AG10803 (cell line): ENCODE measurements at places on chromosomes 3 and 15.

- no peak for DNase-seq
Measured at GRCh38 chr3:150515210-150515609, 31.1 kb downstream of the SERP1 start.

GRCh38 chr3:39388153-39388552 is 5.0 kb downstream of the SLC25A38 start:
- no peak for DNase-seq

GRCh38 chr3:105328338-105328730 is 38.4 kb upstream of the ALCAM start:
- DNase-seq, result no peak

- no peak for DNase-seq
Measured at GRCh38 chr3:106082616-106083015, 213.8 kb upstream of the CBLB start.

GRCh38 chr15:98996624-98997023 is 11.0 kb downstream of the PGPEP1L start:
- DNase-seq, result no peak

GRCh38 chr3:50617911-50618481 is 1.0 kb downstream of the MAPKAPK3 start:
- DNase-seq, result no peak

- no peak for DNase-seq
Measured at GRCh38 chr15:33136353-33136752, 58.2 kb downstream of the FMN1 start.

GRCh38 chr15:41981371-41982132 is 9.2 kb upstream of the EHD4 start:
- no peak for DNase-seq

GRCh38 chr3:98980915-98981596 is 79.6 kb upstream of the DCBLD2 start:
- DNase-seq, result peak; percentile 82

- DNase-seq, result peak; percentile 96
Measured at GRCh38 chr3:190183121-190183520, 62.4 kb upstream of the P3H2 start.

- no peak for DNase-seq
Measured at GRCh38 chr15:48795901-48796300, 15.0 kb downstream of the CEP152 start.

DNA sequence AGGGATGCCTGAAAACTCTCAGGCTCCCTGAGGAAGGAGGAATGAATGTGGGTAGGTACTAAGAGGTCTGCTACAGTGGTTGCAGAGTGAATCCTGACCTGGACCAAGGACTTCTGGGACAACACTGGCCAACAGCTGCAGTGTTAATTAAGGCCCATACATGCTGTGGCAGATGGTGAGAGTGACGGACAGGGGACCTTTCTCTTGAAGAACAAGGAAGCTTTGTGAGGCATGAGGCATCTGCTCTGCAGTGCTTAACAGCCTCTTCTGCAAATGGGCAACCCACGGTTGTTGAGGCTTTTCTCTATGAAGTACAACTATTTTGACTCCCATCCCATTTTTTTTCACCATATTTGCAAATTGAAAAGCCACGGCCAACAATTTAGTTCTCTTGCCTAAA is 26.6 kb upstream of the ACAN start:
- DNase-seq, result no peak

DNA sequence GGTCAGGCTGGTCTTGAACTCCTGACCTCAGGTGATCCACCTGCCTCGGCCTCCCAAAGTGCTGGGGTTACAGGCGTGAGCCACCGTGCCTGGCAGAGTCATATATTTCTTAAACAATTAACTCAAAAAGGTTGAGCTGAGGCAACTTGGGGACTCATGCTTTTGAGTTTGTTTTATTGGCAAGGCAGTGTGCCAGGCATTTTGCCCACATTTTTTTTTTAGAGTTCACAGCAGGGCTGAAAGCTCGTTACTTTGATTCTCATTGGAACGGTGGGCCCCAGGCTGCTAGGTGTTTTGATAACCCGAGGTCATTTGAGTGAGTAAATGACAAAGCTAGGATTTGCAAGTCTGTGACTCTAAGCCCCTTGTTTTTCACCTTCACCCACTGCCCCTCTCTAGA is 76.2 kb downstream of the CCK start:
- DNase-seq, result no peak

DNA sequence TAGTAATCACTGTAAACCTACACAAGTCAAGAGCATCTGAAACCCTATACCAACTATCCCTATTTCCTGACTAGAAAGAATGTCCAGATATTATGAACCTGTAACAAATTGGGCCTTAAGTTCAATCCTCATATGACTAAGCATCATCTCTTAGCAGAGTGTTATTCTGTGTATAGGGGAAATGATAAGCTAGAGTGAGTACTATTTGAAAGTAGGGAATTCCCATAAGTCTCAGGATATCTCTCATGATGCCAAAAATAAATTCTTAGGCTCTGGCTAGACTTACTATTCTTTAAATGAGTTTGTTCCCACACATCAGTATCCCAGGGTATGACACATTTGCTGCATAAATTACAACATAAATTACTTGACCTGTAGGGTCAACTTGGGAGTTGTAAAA is 15.3 kb downstream of the MRPL47 start:
- no peak for DNase-seq

DNA sequence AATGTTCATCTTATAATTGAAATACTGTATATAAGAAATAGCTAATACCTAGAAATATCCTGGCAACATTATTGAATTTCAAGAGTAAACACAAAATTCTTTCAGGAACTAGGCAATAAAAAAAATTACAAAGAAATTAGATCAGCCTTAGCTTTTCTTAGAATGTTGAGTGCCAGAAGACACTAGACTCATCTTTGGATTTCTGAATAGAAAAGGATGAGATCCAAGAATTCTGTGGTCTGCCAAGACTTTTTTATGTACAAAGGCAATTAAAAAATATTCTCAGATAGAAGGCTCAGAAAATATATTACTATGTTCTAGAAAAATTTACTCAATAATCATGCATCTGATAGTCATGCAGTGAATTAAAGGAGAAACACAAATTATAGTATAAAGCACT is 294.5 kb upstream of the CDIN1 start:
- peak; percentile 53 for DNase-seq

DNA sequence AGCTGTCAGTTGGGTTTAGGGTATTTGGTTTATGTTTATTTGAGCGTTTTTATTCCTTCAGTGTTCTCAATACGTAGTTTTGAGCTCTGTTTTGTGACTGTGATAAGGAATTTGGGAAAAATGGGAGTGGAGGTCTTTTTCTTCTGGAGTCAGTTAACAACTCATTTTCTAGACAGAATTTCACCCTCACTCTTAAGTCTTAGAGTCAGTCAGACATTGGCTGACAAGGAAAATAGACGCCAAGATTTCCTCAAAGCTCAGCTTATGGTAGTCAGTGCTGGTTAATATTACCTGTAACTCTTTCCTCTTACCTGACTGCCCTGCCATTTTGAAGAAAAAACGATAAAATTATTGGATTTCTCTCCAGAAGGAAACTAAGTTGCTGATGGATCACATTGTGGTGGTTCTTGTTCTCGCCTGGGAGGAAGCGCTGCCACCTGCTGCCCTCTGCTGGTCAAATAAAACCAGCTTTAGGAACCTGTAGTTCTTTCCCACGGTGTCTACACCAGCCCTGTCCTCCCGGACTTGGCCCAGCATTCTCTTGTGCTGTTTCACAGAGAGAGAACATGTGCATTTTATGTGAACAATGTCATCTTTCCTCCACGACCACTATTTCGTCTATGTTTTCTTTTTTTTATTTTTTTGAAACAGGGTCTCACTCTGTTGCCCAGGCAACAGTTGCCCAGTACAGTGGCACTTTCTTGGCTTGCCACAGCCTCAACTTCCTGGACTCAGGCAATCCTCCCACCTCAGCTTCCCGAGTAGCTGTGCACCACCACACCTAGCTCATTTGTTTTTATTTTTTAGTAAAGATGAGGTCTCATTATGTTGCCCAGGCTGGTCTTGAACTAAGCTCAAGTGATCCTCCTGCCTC is 41.4 kb upstream of the UMPS start:
- peak; percentile 73 for DNase-seq
